ENCODE measurements at places on chromosomes 2 and 18.

GRCh38 chr2:46873604-46874068 is 42.0 kb downstream of the MCFD2 start:
- peak; percentile 15 for DNase-seq

GRCh38 chr2:73992036-73992435 is 7.3 kb downstream of the TET3 start:
- no peak for DNase-seq

DNA sequence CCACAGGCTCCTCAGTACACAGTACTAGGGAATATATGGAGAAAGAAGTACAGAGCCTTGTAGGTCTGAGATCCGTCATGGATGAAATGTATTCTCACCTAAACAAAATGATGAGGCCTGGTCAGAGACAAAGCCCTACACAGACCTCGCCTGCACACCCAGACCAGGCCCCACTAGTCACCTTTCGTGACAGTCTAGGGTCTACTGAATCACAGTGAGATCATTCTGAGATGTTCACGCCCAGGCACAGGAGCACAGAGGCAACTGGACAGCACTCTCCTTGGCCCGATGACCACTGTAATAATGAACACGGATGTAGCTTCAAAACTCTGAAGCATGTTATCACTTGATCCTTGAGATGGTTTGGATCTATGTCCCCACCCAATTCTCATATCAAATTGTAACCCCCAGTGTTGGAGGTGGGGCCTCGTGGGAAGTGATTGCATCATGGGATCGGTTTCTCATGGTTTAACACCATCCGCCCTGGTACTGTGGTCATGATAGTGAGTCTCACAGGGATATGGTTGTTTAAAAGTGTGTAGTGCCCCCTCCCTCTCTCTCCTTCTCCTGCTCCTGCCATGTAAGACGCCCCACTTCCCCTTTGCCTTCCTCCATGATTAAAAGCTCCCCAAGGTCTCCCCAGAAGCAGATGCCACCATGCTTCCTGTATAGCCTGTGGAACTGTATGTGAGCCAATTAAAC is 15.1 kb downstream of the DOCK10 start:
- DNase-seq = no peak

GRCh38 chr2:45855374-45855773 is 203.9 kb downstream of the PRKCE start:
- DNase-seq = no peak

- no peak for DNase-seq
Measured at GRCh38 chr2:226548732-226549131, 250.9 kb downstream of the IRS1 start.

- DNase-seq = no peak
Measured at GRCh38 chr2:217959723-217960122, 43.1 kb downstream of the TNS1 start.

GRCh38 chr2:9370746-9371145 is 52.6 kb downstream of the ITGB1BP1 start:
- no peak for DNase-seq

GRCh38 chr2:16861530-16861929 is 195.9 kb upstream of the CYRIA start:
- no peak for DNase-seq

DNA sequence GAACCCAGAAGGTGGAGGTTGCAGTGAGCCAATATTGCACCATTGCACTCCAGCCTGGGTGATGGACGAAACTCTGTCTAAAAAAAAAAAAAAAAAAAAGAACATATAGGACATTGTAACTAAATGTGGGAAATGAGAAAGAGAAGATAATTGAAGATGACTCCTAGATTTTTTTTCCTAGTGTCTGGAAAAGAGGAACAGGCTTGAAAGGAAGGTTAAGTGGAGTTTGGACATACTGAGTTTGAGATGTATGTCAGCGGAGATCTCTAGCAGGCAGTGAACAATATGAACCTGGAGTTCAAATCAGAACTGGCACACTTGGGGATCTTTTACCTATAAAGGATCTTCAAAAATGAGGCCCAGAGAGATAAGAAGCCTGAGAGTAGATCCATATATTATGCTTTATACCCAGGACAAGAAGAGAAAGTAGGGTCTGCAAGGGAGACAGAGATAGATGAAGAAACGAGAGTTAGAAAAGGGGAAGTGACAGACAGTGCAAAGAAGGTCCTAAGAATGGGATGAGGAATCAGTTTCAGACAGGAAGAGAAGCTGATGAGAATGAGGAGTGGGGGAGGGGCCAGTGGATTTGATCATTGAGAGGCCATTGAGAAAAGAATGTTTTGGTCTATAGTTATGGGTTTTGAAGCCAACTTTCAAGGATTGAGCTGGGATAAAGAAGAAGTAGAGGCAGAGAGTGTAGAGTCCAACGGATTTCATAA is 46.9 kb upstream of the CD28 start:
- no peak for DNase-seq

GRCh38 chr2:232976666-232977437 is 36.2 kb downstream of the NGEF start:
- no peak for DNase-seq

- DNase-seq = no peak
Measured at GRCh38 chr2:70087702-70088597, 673 bp downstream of the PCBP1 start.

- DNase-seq = no peak
Measured at GRCh38 chr2:11406267-11406957, 59.5 kb downstream of the E2F6 start.

- peak; percentile 16 for DNase-seq
Measured at GRCh38 chr2:174120346-174120745, 128.0 kb downstream of the OLA1 start.

GRCh38 chr2:111161971-111162370 is 41.3 kb downstream of the BCL2L11 start:
- no peak for DNase-seq

GRCh38 chr2:28225473-28226080 is 167.1 kb upstream of the FOSL2 start:
- DNase-seq = no peak

DNA sequence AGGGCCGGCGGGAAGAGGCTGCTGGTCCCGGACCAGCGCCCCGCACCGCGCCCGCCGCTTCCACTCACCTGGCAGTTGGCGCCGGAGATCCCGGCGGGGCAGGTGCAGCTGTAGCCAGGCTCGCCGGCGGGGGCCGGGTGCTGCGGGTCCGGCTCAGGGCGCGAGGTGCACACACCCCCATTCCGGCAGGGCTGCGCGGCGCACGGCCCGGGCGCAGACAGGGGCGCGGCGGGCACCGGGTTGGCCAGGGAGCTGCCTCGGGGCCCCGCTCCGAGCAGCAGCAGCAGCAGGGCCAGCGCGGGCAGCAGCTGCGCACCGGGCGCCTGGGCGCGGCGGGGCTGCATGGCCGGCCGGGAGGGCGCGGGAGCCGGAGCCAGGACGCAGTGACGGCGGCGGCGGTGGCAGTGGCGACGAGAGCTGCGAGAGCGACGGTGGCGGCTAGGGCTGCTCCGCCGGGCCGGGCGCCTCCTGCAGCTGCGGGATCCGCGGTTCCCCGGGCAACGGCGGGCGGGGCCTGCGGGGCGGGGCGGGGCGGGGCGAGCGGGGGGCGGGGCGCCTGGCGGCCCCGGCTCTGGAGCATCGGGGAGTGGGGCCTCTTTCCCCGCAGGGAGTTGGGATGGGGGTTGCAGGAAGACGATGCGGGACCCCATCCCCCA is at the start of gene DNER:
DNER (minus strand) TSS at position 476 of the 656 bp plus-strand sequence; CDS start at position 344, 132 bp downstream.
- DNase-seq = peak; percentile 34

- DNase-seq = no peak
Measured at GRCh38 chr18:57931038-57931437, 113.0 kb upstream of the NEDD4L start.

DNA sequence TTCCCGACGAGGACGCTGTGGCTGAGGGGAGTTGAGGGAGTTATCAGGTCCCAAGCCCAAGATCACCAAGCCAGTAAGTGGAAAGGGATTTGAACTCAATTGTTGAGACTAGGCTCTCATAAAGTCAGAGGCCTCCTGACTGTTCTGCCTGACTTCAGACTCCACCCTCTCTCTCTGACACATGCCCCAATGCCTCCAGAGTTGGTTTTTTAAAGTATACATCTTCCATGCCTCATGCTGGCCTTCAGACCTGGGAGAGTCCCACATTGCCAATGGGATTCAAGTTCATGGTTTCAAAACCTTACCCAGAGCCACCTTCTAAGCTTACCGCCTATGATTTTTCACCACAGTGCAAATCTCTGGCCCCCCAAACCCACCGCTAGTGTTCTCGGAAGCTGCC is 100.8 kb downstream of the RTN4 start:
- DNase-seq = no peak

GRCh38 chr18:79133724-79134123 is 64.5 kb downstream of the ATP9B start:
- DNase-seq = no peak

DNA sequence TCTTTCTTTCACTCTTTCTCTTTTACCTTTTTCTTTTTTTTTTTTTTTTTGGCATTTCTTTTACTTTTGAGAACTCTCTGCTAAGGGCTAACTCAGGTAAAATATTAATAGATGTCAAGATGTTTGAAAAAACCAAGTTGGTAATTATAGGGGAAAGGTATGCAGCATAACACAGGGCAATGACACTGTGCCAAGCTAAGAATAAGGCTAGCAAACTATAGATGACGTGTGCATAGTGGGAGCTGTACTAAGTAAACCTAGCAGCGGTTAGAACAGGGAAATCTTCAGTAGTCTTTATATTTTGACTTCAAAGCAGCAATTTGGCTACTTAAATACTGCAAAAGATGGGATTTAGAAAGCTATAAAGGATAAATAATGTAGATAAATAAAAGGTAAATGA is 415.4 kb upstream of the RGPD4 start:
- DNase-seq = no peak

DNA sequence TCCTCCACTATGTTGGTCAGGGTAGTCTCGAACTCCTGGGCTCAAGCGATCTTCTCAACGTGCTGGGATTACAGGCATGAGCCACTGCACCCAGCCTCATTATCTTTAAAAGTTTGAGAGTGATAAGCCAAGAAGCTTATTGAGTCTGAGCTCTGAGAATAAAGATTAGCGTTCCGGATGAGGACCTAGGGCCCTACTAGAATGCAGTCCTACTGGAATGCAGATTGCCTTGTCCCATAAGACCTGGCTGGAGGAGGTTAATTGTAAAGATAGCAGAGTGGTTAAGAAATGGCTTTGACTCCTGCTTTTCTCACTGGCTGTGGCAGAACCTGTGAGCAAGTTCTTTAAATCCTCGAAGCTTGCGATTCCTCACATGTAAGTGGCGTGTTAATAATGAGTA is 4.0 kb downstream of the VWA3B start:
- DNase-seq = no peak

GRCh38 chr2:33018271-33018670 is 71.5 kb downstream of the LTBP1 start:
- DNase-seq = no peak

GRCh38 chr2:134086594-134087219 is 167.2 kb upstream of the MGAT5 start:
- no peak for DNase-seq

DNA sequence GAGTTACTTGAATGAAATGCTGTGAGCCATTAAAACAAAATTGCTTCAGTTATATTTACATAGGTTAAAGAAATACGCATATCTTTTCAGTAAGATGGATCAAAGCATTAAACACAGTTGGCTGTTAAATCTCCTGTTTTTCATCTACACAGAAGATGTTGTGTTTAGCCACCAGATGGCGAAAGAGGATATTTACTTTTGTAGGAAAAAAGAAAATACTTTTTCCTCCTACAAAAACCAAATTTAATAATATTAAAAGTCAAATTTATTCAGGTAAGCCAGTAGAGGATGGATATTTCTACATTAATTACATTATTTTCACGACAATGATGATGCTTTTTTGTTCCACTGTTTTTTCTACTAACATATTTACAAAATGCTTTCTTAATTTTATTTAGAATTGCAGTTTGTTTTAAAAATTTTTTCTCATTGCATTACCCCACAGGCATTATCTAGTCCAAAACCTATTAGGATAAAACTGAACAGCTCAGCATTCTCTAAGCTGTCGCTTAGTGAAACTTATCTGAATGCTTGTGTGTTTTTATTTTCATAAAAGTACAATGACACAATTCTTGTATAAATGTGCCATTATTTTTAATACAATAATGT is 173.7 kb downstream of the ASXL3 start:
- no peak for DNase-seq

DNA sequence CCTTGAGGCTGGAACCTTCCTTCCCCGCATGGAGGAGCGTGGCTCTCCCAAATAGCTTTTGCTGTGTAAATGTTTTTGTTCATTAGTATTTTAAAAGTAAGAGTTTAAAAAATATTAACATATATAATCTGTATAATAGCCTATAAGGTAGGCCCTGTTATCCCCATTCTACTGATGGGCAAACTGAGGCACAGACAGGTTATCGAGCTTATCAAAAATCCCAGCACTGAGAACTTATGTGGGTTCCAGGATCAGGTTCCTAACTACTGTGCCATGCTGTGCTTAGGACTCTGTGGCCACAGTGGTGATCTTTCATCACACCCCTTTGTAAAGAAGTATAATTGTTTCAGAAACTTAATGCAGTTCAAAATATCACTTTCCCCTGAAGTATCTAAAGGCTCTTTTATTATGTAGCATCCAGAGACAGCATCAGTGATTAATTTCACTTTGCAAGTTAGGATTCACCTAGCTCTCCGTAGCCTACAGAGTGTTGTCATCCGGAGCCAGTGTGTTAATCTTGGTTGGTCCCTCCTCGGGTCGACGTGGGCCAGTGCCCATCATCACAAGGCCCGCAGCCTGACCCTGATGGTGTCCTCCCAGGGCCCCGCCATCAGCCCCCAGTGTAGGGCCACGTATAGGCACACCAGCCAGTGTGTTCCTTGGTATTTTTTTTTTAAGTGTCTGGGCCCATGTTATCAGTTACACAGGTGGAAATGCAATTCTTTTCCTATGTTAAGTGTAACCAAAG is 28.7 kb downstream of the CABLES1 start:
- no peak for DNase-seq

DNA sequence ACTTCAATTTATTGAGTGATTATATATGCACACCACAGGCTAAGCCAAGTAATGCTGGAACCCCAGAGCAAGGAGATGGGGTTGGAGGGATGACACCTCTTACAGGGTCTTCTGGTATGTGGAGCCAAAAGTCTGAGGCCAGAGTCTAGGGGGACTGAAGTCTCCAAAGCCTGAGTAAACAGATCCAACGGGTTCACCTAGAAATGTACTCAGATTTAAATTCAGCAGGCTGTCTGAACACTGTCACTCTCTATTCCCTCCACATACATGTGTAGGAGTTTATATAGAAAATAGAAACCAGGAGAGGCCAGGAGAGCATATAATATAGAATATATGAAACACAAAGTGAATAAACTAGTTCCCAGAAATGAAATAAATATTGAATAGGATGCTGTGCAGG is 76.1 kb downstream of the PPP1R1C start:
- no peak for DNase-seq

DNA sequence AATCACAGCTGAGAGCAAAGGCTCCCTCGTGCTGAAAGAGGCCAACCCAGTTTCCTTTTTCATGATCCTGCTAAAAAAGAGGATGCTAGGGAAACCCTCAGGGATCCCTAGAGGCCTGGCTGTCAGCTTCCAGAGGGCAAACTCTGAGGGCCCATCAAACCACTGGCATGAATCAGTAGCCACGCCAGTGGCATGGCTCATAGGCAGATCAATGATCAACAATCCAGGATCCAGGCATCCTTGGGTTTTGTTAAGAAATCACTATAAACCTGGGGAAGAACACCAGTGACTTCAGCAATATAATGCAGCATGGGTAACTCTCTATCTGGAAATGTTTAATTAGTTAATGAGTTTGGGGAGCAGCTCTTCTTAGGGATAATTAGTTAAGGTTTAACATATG is 286.5 kb downstream of the C1D start:
- DNase-seq = no peak

- no peak for DNase-seq
Measured at GRCh38 chr18:42330296-42330695, 375.3 kb downstream of the PIK3C3 start.

GRCh38 chr2:151067658-151068369 is 193.8 kb downstream of the RBM43 start:
- DNase-seq = no peak

GRCh38 chr18:67672155-67672554 is 155.6 kb upstream of the DSEL start:
- no peak for DNase-seq

Data from stimulated activated CD4-positive, alpha-beta T cell treated with anti-CD3 and anti-CD28 coated beads, Interleukin-1b, Interleukin-23, amount 100 ng/mL, for 24 hours (primary cell).